CD4-positive, alpha-beta T cell treated with Interleukin-6 for 4 hours (primary cell): ENCODE measurements at places on chromosomes 1 and 21.
A peak's percentile ranks its signal among the peaks of the same experiment; 100 is the strongest.

DNA sequence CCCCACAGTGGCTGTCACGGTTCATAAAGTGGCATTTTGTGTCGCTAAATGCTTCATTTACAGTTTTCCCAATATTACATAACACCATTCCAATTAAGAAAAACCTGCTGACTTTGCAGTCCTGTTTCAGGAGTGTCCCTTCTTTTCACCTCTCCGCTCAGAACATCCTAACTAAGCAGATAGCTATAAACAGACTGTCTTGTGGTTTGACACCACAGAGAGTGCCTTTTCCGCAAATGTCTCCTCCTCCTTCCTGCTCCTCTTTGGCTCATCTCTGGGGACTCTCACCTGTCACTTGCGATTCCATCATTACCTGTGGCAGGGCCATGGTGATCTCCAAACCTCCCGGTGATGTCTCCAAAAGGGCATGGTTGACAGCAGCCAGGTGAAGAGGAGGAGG is 119.0 kb downstream of the CNIH3 start:
- DNase-seq = no peak

- DNase-seq = no peak
Measured at GRCh38 chr1:170149241-170149640, 3.5 kb downstream of the NTMT2 start.

- no peak for DNase-seq
Measured at GRCh38 chr1:231733063-231733462, 106.5 kb downstream of the DISC1 start.

- DNase-seq = no peak
Measured at GRCh38 chr1:113058941-113059706, 13.9 kb upstream of the LRIG2 start.

GRCh38 chr1:15090373-15090772 is 63.2 kb upstream of the TMEM51 start:
- DNase-seq = no peak

- DNase-seq = no peak
Measured at GRCh38 chr1:172041742-172042141, 200.4 kb downstream of the DNM3 start.

DNA sequence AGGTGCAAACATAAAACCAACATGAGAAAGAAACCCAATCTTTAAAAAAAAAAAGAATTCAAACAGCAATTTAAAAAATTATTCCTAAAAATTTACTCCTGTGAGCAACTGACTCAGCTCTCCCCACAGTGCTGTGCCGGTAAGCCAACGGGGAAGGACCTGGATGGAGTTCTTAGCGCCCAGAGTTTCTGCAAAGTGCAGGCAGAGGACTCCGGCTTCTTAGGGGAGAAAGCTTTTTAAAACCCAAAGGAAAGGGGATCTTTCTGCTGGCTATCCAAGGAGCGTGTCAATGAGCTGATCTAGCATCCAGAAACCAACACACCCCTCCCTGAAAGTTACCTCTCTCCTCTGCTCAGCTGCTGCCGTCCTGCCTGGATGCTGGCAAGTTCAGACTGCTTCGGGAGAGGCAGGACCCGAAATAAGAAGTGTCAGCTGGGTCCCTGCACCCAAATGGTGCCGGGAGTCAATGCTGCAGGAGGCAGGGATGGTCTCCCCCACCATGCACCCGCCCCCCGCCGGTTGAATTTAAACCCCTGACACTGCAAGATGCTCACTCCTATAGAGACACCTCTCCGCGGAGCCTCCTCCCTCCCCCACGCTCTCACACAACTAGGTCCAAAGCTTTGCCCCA is 32.2 kb upstream of the H6PD start:
- no peak for DNase-seq

DNA sequence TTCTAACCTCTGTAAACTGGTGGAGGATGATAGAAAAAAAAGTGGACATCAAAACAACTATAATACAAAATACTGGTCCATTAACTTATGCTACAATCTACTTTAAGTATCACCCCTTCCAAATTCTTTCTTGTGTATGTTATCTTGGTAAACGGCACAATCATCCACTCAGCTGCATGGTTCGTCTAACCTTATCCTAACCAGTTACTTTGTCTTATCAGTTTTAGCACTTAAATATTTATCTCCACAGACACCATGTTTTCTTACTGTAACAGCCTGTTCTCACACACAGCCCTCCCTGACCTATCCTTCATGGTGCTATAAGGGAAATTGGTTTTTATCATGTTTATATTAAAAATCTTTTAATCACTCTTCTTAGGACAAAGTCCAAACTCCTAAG is 157.2 kb downstream of the PTGER3 start:
- no peak for DNase-seq

GRCh38 chr1:47687631-47688460 is 250.0 kb downstream of the FOXD2 start:
- DNase-seq = no peak

- DNase-seq = no peak
Measured at GRCh38 chr1:175309996-175310395, 117.4 kb upstream of the KIAA0040 start.

GRCh38 chr21:27258742-27259448 is 292.0 kb upstream of the ADAMTS5 start:
- DNase-seq = no peak

- no peak for DNase-seq
Measured at GRCh38 chr21:31875496-31876015, 2.7 kb downstream of the HUNK start.

- DNase-seq = no peak
Measured at GRCh38 chr21:33852485-33852884, 63.1 kb downstream of the ATP5PO start.

DNA sequence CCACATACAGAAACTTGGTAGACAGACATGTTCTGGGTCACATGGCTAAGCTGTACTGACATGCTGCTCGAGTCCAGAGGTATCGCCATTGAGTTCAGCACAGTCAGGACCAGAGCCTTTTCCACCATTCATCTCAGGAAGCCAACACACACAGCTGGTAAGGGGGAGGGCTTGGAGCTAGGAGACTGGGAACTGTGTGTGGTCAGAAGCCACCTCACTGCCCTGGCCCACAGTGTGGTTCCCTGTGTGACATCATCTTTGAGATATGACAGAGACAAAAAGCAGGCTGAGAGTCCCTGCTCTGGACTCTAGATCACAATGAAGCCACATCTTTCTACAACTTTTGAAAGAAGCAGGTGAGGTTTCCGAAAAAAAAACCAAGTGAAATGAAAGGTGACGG is 107.2 kb downstream of the SIM2 start:
- no peak for DNase-seq

DNA sequence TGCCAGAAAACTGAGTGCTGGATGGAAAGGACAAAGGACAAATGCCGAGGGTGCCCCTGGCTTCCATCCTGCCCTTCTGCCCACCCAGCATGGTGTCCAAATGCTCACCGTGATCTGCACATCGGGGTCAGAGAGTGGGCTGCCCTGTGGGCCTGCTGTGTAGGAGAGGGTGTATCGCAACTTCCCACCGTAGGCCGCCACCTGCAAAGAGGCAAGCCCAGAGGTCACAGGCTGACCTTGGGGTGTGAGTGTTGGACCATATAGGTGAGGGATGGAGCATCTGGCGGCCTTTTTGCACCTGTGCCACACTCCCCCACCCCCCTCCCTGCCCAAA is 53.5 kb downstream of the LDLRAD2 start:
- no peak for DNase-seq

- DNase-seq = no peak
Measured at GRCh38 chr1:197788741-197789739, 13.8 kb upstream of the DENND1B start.

- no peak for DNase-seq
Measured at GRCh38 chr1:89761338-89761737, 59.5 kb upstream of the LRRC8D start.

GRCh38 chr1:3799976-3800685 is 3.8 kb upstream of the LRRC47 start:
- DNase-seq = no peak

- DNase-seq = peak; percentile 16
Measured at GRCh38 chr1:235067396-235068157, 61.1 kb downstream of the TOMM20 start.

DNA sequence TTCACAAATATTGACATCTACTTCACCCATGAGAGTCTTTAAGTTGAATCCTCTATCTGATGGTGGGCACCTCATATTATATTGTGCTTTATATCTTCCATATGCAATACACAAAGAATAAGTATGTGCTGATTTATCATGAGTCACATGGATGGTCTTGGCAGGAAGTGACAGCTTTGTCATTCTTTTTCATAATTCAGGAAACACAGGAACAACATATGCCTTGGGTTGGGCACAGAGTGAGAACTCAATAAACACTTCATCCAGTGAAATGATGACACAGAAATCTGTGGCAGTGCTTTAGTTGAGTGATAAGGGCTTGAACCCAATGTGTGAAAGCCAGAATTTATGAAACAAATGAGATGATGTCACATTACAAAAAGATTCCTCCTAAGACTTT is 41.2 kb downstream of the GADD45A start:
- no peak for DNase-seq

- DNase-seq = peak; percentile 90
Measured at GRCh38 chr1:43650310-43651085, 549 bp downstream of the KDM4A start.

DNA sequence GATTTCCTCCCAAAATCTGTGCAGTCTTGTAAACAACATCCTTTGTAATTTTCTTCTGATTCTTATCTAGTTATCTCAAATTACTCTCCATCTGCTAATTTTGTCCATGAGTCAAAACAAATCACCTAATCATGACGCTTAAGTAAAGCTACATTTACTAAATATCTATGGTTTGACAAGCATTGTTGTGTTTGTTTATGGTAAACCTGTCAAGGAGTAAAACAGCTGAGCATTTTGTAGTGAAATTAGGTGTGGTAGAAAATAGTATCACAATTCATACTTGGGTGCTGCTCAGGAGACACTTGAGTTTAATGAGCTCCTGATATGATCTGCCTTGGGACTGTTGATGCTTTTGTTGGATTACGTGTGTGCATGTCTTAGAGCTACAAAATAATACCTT is 11.6 kb downstream of the TIPRL start:
- no peak for DNase-seq

DNA sequence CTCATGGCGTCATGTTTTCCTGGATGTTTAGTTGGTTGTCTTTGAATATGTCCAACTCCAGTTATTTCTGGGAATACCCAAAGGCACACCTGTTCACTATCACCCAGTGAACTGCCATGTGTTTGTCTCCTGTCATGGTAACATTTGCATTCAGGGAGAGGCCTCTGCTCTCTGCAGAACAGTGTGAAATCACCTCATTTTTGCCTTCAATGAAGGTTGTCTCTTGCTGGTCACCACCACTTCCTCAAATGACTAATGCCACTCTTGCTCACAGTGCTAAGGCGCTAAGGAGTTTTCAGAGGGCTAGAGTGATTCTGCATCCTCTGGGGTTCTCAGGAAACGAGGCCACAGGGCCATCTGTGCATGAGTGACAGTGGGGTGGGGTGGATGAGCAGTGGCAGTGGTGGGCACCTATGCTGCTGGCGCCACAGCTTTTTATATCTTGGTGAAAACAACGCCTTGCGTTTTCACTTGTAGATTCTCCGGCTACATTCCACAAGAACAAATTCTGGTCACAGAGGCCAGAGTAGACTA is 60.0 kb upstream of the ATP5PO start:
- peak; percentile 72 for DNase-seq

DNA sequence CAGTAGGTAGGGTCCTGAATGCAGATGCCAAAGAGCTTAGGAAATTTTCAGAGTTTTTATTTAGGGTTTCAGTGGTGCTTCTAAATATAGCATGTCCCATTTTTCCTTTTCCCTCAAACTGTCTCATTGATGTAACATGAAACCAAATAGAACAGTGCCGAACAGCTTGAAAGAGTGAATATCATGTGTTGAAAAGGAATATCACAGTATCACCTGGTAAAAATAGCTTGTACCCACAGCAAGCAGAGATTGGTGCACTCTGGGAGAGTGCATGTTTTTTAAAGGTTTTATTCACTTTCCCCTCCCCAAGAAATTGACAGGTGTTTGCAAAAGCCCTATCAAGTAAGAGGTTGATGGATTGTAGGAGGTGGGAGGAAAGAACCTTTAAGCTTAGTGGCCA is 41.9 kb upstream of the ELAVL4 start:
- DNase-seq = no peak

- no peak for DNase-seq
Measured at GRCh38 chr1:245255783-245256182, 101.0 kb downstream of the KIF26B start.

DNA sequence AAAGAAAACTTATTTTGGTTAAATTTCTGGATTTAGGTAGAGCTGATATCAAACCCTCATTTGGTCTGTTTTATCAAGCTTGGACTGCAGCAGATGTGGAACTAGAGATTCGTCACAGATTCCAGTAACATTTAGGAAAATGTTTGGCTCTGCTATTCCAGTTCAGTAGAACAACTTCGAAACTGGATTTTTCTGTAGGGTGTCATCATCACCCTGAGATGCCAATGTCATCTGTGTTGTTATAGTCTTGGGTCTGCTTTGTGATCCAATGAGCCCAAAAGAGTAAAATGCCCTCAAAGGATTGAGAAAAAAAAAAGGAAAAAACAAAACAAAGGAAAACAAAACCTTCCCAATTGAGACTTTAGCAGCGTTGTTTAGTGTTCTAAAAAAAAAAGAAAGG is 55.4 kb downstream of the LAMC2 start:
- DNase-seq = no peak

- DNase-seq = peak; percentile 81
Measured at GRCh38 chr1:155174324-155175280, 953 bp downstream of the TRIM46 start.

GRCh38 chr1:200051620-200052019 is 24.1 kb downstream of the NR5A2 start:
- no peak for DNase-seq

DNA sequence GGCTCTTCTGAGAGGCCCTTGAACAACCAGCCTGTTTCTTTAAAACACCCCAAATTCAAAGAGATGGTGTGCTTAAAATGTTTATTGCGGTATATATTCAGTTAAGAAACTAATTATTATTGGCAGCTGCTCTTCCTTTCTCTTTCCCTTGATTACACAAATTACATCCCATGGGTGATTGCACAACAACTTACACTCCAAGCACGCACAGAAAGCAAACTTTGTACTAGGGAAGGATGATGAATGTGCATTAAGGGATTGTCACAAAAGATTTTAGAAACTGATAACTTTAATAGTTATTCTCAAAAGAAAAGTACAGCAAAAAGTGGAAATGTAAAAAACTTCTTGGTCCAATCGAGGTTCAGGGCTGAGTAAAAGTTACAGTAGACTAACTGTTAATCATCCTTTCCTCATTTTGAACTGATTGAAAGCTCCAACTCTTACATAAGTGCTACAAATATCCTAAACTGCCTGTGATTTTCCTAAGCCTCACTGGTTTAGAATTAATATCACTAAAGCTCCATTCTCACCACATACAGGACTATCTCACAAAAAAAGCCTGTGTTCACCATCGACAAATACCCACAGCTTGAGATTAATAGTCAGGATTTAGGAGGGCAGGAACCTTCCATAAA is 153.4 kb downstream of the TTLL7 start:
- no peak for DNase-seq

DNA sequence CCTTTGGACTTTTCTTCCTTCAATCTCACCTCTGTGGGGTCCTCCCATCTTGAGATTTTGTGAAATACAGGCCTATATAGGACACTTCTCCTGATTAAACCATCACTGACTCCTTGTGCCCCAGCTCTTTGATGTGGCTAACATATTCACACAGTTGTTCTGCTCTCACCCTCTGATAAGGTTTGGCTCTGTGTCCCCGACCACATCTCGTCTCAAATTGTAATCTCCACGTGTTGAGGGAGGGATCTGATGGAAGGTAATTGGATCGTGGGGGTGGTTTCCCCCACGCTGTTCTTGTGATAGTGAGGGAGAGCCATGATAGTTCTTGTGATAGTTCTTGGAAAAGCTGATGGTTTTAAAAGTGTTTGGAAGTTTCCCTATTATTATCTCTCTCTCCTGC is 19.7 kb downstream of the LRRC7 start:
- DNase-seq = no peak

- DNase-seq = no peak
Measured at GRCh38 chr21:31878831-31879230, 6.0 kb downstream of the HUNK start.
